Prostate gland (tissue), 2 donors: ENCODE measurements at places on chromosomes 2 and 18. TPM values are rescaled to one million over a fixed set of nuclear protein-coding genes. Genes with fewer than 3 reads are reported as not detected.

GRCh38 chr2:231318436-231318835, 77.1 kb upstream of the B3GNT7 start:
- no peak for DNase-seq

DNA sequence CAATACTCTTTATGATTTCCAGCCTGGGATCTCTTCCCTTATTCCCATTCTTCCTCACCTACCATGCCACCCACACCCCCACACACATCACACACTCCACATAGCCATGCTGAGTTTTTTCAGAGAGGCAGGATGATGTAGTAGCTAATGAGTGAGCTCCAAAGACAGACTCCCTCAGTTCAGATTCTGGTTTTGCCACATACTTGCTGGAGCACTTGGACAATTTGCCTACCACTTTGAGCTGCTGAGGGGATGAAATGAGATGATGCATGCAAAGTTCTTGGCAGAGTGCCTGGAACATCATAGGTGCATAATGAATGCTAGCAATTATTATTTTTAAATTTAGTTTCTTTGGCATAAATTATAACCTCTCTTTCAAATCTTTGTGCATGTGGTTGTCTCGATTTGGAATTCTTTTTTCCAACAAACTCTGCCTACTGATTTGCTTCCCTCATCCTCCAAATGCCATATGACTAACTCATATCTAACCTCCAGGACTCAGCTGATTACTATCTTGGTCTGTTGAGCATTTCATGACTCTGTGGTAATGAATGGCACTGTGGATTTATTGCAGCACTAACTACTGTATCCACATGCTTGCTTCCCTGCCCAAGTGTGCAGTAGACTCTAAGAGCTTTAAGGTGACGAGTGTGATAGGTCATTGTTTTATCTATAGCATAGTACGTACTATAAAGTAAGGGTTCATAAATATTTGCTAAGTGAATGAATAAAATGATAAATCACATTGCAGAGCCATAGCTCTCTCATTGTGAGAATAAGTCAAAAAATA, 99.1 kb downstream of the TACR1 start:
- DNase-seq, result no peak

GRCh38 chr2:46441838-46442712, 37.3 kb upstream of the TMEM247 start:
- peak; percentile 4 for DNase-seq

DNA sequence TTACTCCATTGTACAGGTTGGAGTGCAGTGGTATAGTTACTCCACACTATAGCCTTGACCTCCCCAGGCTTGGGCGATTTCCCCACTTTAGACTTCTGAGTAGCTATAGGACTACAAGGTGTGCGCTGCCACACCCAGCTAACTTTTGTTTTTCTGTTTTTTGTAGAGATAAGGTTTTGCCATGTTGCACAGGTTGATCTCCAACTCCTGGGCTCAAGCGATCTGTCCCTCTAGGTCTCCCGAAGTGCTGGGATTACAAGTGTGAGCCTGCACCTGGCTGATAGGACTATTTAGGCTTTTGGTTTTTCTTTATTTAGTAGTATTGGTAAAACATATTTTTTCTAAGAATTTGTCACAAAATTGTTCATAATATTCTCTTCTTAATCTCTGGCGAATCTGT, 121.7 kb downstream of the PHLPP1 start:
- no peak for DNase-seq

GRCh38 chr2:227877421-227878310, 6.2 kb downstream of the DAW1 start:
- no peak for DNase-seq

- DNase-seq, result no peak
Measured at GRCh38 chr2:181916726-181917718, 25.5 kb downstream of the ITPRID2 start.

DNA sequence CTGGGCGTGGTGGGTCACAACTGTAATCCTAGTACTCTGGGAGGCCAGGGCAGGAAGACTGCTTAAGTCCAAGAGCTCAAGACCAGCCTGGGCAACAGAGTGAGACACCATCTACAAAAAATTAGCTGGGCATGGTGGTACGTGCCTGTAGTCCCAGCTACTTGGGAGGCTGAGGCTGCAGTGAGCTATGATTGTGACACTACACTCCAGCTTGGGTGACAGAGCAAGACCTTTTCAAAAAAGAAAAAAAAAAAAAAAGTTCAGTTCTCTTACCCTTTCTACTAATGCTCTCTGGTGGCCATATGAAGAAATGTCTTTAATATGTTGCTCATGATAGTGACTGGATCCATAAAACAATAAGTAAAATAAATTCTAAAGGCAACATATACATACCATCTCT, 14.9 kb downstream of the TYW5 start:
- no peak for DNase-seq

DNA sequence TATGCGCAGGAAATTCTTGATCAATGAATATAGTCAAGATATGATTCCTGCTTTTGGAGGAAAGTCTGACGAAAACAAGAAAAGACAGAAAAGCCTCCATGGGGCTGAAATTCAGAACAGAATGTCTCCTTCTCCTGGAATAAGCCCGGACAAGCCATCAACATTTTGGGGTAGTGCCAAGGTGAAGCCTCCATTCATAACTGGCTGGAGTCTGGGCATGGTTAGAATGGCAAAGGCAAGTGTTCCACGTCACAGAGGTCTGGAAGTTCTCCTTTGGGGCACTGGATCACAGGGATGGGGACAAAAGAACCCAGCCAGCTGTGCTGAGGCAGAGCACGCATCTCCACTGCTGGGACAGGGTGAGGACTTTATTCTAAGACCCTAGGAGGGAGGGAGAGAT, 505.7 kb downstream of the CMPK2 start:
- DNase-seq, result no peak

DNA sequence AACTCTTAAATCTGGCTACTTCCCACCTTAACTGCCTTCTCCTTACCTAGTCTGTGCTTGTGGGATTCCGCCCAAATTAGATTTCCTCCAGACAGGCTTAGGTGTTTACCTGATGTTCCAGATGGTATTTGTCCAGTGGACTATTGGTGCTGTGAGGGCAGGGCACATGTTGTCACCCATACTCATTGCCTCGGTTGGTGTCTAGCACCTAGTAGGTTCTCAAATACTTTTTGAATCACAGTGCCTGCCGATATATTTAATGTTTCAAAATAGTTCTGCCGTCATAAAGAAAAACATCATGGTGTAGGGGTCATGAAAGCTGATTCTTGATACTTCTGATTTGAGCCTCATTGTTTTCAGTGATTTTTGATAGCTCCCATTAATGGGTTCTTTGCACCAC, 1.1 kb downstream of the SEPTIN2 start:
- peak; percentile 24 for DNase-seq

- DNase-seq, result no peak
Measured at GRCh38 chr2:119820275-119820674, 60.6 kb downstream of the PTPN4 start.

DNA sequence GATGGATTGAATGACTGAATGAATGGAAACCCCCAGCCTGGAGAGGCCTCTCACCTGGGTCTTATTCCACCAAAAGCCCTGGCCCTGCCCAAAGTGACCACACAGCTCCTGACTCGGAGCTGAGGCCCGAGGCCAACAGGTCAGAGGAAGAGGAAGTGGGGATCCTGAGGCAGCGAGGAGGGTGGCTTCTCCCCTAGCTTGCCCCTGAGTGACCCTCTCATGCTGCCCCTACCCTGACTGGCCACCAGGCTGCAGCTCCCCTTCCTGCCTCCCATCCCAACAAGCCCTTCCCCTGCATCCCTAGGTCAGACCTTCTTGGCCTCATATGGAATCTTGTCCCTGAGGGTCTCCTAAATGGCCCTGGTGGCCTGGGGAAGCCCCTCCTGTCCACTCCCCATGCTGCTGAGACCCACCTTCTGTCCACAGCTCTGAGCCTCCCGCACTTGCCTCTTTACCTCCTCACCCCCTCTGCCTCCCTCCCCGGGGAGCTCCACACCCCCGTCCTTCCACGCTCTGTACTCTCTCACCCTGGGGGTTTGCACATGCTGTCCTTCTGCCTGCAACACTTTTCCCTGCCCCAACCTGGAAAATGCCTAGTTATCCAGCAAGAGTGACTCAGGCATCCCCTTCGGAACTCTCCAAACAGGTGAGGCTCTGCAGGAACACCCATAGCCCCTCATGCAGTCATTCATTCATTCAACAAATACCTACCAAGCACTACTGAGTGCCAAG, 134.8 kb upstream of the HDAC4 start:
- no peak for DNase-seq

DNA sequence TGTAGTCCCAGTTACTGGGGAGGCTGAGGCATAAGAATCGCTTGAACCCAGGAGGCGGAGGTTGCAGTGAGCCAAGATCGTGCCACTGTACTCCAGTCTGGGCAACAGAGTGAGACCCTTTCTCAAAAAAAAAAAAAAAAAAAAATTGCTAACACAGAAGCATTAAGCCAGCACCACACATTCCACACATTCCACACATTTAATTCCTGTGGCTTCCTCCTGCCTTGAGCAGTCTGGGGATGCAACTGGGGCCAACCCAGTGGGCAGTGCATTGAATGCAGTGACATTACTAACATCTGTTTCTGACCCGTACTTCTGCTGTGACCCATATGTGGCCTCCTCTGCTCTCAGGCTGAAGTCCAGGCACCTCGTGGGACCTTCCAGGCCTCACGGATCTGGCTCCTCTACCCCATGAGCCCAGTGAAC, 107.0 kb downstream of the BCL2L11 start:
- DNase-seq, result no peak

GRCh38 chr18:32899819-32900218, 127.0 kb upstream of the KLHL14 start:
- DNase-seq, result no peak

DNA sequence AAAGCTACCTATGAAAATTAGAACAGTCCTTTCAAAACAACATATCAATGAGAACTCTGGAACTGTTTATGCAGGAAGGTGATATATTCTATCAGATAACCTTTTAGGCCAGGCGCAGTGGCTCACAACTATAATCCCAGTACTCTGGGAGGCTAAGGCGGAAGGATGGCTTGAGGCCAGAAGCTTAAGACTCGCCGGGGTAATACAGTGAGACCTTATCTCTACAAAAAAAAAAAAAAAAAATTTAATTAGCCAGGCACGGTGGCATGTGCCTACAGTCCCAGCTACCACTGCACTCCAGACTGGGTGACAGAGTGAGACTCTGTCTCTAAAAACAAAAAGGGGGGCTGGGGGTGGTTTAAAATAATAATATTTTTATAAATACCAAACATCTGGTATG, 77.9 kb downstream of the OSBPL1A start:
- DNase-seq, result no peak

- no peak for DNase-seq
Measured at GRCh38 chr2:126664234-126664633, 8.3 kb downstream of the GYPC start.

DNA sequence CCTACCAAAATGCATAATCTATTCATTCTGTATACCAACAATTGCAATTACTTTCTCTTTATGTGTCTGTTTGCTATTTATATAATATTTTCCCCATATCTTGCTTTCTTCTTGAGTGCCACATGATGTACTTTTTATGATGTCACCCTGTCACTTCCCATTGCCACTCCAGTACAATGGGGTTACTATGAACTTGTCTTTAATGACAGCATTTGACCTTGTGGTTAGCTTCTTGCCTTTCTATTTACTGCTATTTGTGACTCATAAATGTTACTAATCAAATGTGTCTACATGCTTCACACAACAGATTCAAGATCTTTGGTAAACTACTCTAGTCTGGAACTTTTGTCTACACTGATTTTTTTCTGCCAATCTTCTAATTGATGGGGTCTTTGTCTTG, 486.3 kb downstream of the NR4A2 start:
- no peak for DNase-seq

GRCh38 chr18:8029061-8029460, 461.9 kb downstream of the PTPRM start:
- DNase-seq, result no peak

GRCh38 chr2:234985608-234986245, 33.9 kb downstream of the SH3BP4 start:
- DNase-seq, result no peak

GRCh38 chr18:415617-416612, 84.6 kb downstream of the COLEC12 start:
- no peak for DNase-seq

DNA sequence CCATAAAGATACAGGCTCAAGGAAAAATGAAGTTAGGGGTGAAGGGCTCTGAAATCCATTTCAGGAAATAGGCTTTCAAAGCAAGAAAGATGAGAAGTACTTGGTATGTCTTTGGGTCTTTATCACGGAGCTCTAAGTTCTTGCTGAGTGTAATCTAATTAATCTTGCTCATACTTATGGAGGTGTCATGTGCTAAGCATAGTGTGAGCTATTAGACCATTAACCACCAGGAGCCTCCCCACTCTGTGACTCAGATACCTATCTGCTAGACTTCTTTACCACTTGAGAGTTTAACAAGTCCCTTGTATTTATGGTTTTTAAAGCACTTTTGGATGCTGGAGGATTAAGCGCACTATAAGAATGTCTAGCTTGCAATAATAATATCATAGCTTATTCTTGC, 678.7 kb downstream of the EPHA4 start:
- DNase-seq, result no peak

- no peak for DNase-seq
Measured at GRCh38 chr2:28717339-28717758, 34.3 kb upstream of the PPP1CB start.

- DNase-seq, result no peak
Measured at GRCh38 chr2:133884739-133885381, 316.6 kb upstream of the NCKAP5 start.

- DNase-seq, result no peak
Measured at GRCh38 chr2:182667315-182667695, 48.8 kb upstream of the DNAJC10 start.

DNA sequence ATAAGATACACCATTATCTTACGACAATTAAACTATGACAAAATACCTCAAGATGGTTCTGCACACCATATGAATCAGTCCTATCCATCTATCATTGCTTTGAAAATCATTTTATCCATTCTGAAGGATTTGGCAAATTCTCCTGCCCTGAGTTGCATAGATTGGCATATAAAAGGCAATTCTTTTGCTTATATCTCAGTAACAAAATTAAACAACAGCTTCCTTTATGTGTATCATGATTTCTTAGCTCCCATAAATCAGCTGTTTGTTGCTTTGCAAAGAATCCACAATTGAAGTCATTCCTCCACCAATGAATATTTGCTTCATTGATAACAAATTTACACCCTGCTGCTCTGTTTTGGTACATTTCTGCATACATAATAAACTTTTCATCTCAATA, 61.7 kb downstream of the ITGB6 start:
- no peak for DNase-seq

GRCh38 chr2:240435948-240436682, 652 bp downstream of the GPC1 start:
- DNase-seq, result no peak

The PIK3C3 gene
- 48.1 TPM for total RNA-seq

The ADRA2B gene
- total RNA-seq, result 5.0 TPM

The ZSCAN30 gene
- total RNA-seq, result 21.3 TPM

The CCDC141 gene
- 8.6 TPM for total RNA-seq

The HOXD13 gene
- 10.6 TPM for total RNA-seq
